H1 (cell line): ENCODE measurements at places on chromosomes 3 and 15. TPM values are rescaled to one million over a fixed set of nuclear protein-coding genes. Genes with fewer than 3 reads are reported as not detected.

GRCh38 chr3:193981504-193981903 lies 154.4 kb upstream of the HES1 start:
- DNase-seq = no peak

DNA sequence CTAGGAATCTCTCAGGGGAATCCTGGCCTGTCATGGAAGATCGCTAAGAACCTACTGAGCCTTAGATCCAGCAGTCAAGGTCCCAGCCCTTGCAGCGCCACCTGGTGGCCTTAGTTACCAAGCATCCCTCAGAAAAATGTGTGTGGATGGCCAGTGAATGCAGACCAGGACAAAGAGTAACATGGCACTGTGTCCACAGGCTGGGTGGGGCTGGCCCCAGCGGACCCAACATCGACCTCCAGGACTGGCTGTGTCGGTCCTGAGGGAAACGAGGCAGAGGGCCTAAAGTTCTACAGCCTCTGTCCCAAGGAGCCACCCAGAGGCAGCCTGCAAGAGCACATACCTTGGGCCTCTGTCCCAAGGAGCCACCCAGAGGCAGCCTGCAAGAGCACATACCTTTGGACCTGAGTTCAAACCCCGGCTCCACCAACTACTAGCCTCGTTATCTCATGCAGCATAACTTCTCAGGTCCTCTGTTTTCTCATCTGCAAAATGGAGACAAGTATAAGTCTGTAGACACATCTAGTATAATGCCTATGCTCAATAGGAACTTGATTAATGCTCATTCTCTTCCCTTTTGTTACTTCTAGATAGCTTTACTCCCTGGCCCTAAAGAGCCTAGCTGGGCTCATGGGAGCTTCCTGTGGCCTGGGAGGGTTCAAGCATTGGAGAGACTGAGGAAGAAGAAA lies 57.5 kb upstream of the HERC1 start:
- DNase-seq = peak; percentile 80

- DNase-seq = no peak
Observed at GRCh38 chr3:81816473-81817250, 55.2 kb upstream of the GBE1 start.

DNA sequence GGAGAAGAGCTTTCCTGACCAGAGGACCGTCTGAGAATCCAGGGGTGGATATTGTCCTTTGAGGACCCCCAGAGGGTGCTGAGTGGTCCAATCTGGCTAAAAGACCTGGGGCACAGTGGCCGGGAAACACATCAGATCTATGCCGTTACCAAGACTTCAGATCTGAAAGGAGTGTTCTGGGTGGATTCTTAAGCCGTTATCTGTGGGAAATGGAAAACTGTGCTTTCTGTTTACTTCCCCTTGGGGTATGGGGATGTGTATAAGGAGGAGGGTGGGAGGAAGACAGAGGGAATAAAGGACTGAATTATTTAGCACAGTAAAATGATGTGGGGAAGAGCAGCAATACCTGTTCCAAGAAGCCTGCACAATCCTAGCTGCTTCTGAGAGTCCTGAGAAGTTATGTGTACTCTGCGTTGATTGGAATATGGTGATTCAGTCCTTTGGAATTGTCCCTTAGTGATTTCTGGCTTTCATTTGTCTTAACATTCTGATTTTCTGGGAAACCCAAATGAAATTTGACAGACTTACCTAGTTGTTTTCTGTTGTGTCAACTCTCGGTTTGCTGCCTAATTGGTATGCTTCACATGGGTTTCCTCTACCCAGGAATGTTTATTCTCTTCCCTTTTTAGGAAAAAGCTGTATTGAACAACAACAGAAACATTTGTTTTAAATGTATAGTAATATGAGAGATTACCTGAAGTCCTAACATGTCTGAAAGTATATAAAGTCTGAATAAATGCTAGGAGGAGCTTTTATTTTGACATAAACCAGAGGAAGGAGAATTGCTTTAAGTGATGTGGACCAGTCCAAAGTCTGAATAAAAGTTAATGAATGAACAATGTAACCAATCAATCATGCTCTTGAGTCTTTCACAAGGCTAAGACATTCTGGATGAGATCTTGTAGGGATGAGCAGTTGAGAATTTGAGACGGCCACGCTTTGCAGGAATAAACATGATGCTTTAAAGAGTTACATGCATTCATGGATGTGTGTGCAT lies 427.1 kb upstream of the C2CD4B start:
- no peak for DNase-seq

GRCh38 chr3:100915706-100916495 lies 77.3 kb downstream of the ABI3BP start:
- DNase-seq = no peak

- peak; percentile 71 for DNase-seq
Observed at GRCh38 chr3:105367406-105368213, 901 bp downstream of the ALCAM start.

GRCh38 chr3:188236271-188236670 lies 82.3 kb downstream of the LPP start:
- no peak for DNase-seq

DNA sequence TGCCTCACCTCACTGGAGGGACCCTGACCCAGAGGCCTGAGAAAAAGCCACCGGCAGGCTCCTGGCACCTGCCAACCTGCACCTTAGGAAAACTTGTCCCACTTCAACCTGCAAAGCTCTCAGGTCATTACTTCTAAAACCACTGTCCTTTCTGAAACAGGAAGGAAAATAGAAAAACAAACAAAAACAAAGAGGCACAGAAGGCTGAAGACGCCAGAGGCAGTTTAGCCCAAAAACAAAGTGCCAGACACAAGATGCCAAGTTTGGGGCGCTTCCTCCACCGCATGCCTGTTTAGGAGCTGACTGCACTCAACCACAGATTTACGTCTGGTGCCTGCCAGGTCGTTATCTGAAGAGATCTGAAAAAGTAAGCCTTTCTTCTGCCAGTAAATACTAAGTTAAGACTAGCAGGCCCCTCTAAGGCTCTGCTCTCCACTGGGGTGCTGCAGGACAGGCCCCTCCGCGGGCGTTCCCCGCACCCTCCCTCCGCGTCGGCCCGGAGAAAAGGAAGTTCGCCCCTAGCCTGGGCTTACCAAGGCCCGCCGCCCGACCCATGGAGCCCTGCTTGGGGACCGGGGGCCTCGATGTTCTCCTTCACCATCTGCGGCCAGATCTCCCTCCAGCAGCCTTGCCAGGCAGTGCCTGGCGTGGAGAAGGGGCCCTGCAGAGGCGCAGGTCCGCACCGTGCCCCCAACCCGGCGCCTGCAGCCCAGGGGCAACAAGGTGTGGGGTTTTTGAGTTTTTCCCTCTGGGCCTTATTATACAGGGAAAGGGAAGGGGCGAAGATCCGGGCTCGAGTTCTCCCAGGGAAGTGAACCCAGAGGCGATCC lies 1.3 kb downstream of the GOLGA8A start:
- DNase-seq = no peak

DNA sequence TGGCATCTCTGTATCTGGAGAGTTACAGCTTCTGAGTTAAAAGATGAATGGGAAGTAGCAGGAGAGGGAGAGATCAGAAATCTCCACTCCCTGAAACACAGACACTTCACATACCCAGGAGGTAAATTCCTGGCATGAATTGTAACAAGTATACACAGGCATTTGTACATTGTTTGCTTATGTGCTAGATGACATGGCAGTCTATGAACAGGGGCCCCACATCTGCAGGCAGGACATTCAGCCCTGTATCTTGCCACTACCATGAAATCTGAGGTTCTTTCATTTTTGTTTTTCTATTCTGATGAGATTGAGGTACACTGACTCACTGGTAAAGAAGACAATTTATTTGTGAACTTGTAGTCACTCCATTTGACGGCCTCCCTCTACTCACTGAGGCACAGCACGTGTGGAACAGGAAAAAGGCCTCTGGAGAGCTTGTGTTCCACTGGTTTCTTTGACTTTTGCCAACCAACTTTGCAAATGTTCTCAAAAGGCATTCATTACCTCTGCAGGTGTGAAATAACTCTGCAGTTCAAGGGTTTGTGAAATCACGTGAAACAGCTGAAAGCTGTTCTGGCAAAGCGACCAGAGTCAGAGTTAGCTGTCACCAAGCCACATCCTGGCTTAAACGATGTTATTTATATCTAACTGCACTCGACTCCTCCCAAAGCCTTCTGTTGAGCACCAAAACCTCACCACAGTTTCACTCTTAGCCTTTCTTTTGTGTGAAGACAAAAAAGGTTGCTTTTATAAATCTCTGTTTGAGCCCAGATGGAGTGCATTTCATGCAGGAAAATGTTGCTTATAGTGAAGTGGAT lies 401.3 kb upstream of the CFAP20DC start:
- DNase-seq = no peak

GRCh38 chr3:52197842-52198625 lies at the start of gene ALAS1:
Gene ALAS1 (plus strand): TSS chr3:52198160. CDS start chr3:52199242, 1,082 bp downstream.
- peak; percentile 98 for DNase-seq

GRCh38 chr3:142087676-142088075 lies 61.7 kb downstream of the TFDP2 start:
- DNase-seq = no peak

Gene RHOA
- 176 and 225 TPM in 2 replicates for polyA plus RNA-seq

Gene UPK1B
- 0.41 and 0.68 TPM in 2 replicates for polyA plus RNA-seq
